Right ventricle myocardium inferior (tissue), 1 donor: ENCODE measurements at places on chromosomes 1 and 21. TPM values are rescaled to one million over a fixed set of nuclear protein-coding genes. Genes with fewer than 3 reads are reported as not detected.

Gene NTNG1
- total RNA-seq = 0.38 TPM

- DNase-seq = no peak
These were observed 3.1 kb downstream of the TSSK3 start for GRCh38 chr1:32365445-32365844.

- DNase-seq = no peak
These were observed 197.5 kb upstream of the L1TD1 start for GRCh38 chr1:61997123-61997522.

DNA sequence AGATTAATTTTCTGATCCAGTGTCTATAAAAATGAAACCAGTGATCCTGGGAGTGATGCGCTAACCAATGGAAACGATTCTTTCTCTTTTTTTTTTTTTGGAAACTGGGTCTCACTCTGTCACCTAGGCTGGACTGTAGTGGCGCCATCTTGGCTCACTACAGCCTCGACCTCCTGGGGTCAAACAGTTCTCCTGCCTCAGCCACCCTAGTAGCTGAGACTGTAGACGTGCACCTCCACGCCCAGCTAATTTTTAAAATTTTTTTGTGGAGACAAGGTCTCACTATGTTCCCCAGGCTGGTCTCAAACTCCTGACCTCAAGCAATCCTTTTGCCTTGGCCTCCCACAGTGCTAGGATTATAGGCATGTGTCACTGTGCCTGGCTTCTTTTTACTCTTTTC lies 3.4 kb upstream of the RCC2 start:
- no peak for DNase-seq

DNA sequence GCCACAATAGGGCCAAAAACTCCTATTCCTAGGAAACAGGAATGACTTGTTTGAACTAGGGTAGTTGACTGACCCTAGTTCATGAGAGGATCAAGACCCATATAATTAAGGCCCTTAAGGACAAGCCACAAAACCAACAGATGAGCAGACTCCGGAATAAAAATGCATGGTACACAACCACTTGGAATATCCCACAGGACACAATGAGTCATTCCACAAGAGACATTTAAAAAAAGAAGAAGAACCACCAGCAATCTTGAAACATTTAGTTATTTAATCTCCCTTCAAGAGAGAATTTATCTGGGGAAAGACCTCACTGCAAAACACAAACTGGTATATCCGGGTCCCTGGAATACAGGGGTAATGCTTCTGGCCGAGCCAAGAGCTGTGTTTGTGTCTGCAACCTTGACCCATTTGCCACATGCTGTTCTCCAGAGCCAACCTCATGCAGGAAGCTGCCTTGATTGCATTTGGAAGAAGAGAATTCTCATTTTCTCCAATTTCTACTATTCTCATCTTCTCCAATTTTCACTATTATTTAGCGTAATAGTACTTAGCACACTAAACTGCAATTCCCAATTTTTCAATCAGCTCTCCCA lies 135.5 kb downstream of the TGFBR3 start:
- no peak for DNase-seq

Gene TNFRSF14
- total RNA-seq = 15.7 TPM

Gene TBX15
- total RNA-seq = 0.43 TPM

GRCh38 chr1:211680752-211681327 lies 5.4 kb upstream of the NEK2 start:
- DNase-seq = peak; percentile 74

DNA sequence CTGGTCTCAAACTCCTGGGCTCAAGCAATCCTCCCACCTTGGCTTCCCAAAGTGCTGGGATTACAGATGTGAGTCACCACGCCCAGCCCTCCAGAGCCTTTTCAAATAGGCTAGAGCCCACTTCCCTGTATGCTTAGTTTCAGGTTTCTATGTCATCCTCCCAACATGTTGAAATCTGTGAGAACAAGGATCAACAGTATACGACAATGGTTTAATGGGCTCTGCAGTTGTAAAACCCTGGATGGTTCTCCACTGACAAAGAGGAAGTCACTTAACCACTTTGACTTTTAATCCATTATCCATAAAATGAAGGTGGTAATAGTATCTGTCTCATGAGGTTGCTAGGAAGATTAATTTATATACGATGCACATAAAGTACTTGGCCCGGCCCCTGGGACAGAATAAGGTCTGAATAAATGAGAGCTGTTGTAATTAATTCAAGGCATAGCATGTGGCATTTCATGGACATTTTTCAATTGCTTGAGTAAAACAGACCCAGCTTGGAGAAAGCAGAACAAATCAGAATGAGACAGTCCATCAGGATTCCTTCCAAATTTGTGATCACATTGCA lies 113.9 kb upstream of the ZNF648 start:
- DNase-seq = no peak

DNA sequence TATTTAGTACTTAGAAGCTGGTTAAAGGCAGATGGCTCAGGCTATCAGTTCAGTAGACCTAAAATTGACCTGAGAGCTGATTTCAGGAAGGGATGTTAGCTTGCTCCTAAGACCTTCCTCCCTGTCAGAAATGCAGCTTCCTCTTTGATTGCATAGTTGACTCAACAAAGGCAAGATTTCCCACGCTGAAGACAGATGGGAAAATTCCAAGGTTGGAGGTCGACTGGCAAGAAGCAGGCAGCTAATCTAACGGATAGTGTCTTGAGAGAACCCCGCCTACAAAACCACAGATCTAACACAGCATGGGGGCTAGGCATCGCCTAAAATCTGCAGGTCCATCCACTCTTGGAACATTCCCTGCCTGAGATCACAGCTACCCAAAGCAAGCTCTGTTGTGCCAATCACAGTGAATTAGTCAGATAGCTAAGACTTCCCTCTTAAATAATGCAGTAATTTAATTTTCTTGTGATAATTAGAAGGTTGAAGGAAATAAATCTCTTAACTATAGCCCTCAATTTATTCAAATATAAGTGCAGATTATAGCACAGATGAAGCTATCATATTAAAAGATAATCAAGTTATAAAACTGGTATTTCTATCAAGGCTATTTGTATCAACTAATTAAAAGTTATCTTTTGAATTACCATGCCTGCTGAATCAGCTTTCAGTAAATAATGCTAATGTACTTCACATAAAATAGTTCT lies 357.8 kb upstream of the SGIP1 start:
- DNase-seq = no peak

Gene ADCY10
- not detected for total RNA-seq

DNA sequence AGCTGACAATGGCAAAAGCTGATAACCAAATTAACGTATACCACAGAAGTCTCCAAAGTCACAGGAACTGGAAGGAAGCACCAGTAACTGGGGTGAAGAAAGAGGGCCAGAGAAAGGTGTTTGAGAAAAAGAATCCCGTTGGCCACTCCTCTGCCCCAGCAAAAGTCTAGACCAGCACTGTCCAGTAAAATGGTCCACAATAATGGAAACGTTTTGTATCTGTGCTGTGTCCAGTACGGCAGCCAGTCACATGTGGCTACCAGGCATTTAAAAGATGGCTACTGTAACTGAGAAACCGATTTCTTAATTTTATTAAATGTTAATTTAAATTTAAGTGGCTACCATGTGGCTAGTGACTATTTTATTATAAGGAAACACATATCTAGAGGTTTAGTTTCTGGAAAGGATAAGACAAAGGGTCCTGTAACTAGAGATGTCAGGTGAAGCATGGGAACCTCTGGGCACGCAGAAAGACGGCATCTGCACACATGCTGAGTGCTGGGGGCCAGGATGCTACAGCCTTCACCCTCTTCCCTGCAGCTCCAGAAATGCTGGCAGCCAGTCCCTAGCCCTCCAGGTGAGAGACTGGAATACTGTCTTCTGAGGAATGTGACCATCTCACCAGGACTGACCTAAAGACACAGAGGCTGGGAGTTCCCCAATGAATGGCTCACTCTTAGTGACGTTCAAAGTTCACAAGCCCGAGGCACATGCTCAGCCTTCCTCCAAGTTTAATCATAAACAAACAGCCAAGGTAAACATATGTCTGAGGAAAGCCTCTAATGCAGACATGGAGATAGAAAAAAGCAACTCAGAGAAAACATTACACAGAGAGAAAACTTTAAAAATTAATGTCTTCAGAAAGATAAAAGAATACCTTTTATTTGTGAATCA lies 50.7 kb downstream of the JAK1 start:
- no peak for DNase-seq

Gene KCNK2
- total RNA-seq = 0.05 TPM

GRCh38 chr21:21385404-21385803 lies 387.2 kb downstream of the NCAM2 start:
- DNase-seq = no peak

DNA sequence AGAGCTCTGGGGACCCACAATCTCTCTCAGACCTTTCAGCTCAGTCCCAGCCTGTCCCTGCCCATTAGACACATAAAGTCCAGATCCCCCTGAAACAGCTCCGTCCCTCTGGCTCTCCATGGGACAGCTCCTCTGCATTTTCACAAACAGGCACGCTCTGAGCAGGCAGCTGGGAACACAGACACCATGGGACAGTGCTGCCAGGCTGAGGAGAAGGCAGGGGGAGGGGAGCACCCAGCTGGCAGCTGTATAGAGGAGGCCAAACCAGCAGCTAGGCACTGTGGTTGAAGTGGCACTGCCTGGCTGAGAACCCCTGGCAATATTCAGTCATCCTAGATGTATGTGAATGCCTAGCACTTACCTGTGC lies 2.0 kb downstream of the TMEM63A start:
- DNase-seq = no peak

DNA sequence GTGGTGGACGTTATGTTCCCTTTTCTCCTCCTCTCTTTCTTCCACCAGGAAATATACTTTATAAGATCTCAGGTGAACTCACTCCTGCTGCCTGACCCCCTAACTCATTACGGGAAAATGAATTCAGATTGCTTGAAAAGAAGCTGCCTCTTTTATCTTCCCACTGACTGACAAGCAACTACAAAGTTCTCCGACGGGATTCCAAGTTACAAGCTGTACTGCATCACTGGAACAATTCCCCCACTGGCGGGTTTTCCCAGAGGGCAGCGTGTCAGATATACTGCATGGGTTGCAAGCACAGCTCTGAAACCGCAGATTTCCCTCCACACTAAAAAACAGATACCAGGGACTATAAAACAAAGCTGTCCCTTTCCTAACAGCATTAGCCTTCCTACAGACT lies 390.6 kb downstream of the KCTD3 start:
- DNase-seq = peak; percentile 50

Gene DUSP23
- total RNA-seq = 21.3 TPM

DNA sequence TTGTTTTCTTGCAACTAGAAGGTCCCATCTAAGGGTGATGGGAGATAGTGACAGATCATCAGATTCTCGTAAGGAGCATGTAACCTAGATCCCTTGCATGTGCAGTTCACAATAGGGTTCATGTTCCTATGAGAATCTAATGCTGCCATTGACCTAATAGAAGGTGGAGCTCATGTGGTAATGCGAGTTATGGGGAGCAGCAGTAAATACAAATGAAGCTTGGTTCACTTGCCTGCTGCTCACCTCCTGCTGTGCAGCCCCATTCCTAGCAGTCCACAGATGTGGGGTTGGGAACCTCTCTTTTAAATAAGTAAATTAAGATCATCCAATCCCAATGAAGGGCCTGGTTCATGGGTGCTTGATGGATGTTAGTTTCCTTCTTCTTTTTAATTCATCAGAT lies 148.7 kb upstream of the ATP1B1 start:
- no peak for DNase-seq

GRCh38 chr1:68149907-68150306 lies 82.4 kb downstream of the WLS start:
- no peak for DNase-seq

Gene LCE2A
- not detected for total RNA-seq

GRCh38 chr1:47627016-47627415 lies 189.2 kb downstream of the FOXD2 start:
- no peak for DNase-seq

GRCh38 chr1:18324246-18324645 lies 156.5 kb upstream of the KLHDC7A start:
- DNase-seq = no peak

DNA sequence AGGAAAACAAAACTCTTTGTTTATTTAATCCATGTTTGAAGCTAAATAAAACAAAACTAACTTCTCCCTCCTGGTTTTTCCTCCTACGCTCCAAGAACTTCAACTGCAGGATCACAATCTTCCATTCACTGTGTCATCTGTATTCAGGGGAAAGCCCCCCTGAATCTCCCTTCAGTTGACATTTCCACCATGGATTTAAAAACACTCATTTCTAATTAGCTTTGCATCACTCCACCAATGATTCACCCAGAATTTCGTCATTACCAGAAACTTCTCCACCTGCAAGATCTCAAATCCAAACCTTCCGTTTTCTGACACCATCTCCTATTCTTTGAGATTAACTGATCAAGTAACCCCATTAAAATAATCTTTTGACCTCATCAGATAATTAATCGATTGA lies 10.9 kb upstream of the RGS5 start:
- no peak for DNase-seq

Gene PAX7
- total RNA-seq = not detected

DNA sequence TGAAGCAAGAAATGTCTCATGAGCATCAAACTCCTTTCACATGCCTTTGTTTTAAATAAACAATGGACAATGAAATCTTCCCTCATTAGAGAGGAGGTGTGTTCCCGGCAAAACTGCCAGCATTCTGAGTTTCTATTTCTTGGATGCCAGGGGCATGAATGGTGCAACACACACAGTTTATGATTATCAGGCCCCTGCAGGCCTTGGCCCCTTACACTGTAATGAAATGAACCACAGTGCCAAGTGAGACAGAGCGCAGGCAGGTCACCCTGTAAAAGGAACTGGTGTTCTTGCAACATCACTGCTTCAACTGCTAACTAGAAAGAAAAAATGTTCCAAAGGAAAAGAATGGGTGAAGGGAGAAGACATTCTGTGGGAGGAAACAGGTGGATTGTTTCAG lies 3.8 kb upstream of the PIGC start:
- DNase-seq = no peak

Gene PRKCZ
- total RNA-seq = 16.4 TPM

Gene MTARC2
- 27.4 TPM for total RNA-seq

- no peak for DNase-seq
These were observed 36.7 kb downstream of the PARP1 start for GRCh38 chr1:226371027-226371694.

- no peak for DNase-seq
These were observed 1.6 kb upstream of the ANKRD65 start for GRCh38 chr1:1422465-1423244.

Gene LCE2B
- not detected for total RNA-seq

- no peak for DNase-seq
These were observed 29.6 kb downstream of the NHLH2 start for GRCh38 chr1:115811140-115811828.
